ENCODE measurements at places on chromosomes 1 and 21.

- no peak for DNase-seq
Observed at GRCh38 chr1:159854116-159854692, 8.3 kb downstream of the VSIG8 start.

DNA sequence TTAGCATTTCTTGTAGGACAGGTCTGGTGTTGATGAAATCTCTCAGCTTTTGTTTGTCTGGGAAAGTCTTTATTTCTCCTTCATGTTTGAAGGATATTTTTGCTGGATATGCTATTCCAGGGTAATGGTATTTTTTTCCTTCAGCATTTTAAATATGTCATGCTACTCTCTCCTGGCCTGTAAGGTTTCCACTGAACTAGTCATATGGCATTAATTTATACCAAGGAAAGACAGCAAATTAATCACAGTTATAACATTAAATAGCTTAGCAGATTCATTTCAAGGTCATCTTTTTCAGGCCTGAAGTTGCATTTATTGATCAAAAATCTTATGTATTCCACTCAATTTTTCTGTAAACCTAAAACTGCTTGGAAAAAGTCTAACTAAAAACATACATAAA lies 54.9 kb downstream of the AK5 start:
- no peak for DNase-seq

DNA sequence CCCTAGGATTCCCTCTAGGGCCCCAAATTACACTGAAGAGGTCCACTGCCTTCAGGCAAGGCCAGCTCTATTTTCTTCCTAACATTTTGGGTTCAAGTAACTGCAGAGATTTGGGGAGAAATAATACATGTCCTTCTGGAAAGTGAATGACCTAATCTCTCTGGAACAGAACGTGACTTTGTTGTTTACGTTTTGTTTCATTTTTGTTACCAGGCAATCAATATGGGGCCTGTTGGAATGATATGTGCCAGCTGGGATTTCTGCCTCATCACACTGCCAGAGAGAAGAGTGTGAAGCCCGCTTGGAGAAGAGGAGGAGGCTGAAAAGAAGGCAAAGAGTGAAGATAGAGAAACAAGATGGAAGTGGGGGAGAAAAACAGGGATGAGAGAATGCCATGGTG lies 116.7 kb downstream of the FASLG start:
- no peak for DNase-seq

DNA sequence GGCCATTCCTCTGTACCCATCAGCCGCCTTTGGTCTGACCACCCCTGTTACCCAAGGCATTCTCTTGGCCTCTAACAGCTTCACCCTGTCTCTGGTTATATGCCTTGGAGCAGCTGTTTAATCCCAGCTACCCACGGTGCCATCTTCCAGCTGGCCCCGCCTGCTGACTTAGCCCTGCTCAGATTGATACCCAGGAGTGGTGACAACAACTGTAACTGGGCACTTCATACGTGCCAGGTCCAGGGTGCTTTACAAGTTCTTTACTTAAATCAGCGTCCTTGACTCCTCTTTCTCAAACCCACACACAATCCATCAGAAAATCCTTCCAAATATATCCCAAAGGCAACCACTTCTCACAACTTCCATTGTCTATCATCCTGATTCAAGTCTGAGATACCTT lies 37.2 kb upstream of the HMGB4 start:
- DNase-seq, result no peak

DNA sequence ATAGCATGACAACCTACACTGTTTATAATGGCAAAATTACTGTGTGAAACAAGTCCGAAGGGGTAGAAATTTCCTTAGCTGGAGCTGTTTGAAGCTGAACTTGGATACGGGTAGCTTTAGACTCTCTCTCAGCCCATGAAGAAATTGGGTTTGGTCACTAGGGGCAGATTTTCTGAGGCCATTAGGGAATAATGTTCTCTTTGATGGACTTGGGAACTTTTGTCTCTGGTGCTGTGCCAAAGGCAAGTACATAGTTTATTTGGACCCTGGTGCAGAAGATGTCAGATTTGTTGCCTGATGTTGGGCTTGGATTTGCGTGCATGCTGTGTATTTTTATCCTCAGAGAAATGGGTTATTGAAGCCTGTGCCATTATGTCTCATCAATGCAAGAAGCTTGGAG lies 109.6 kb downstream of the VPS13D start:
- no peak for DNase-seq

- DNase-seq, result no peak
Observed at GRCh38 chr21:27582948-27583430, 616.1 kb upstream of the ADAMTS5 start.
